AG09319 (cell line): ENCODE measurements at places on chromosomes 2 and 18.

DNA sequence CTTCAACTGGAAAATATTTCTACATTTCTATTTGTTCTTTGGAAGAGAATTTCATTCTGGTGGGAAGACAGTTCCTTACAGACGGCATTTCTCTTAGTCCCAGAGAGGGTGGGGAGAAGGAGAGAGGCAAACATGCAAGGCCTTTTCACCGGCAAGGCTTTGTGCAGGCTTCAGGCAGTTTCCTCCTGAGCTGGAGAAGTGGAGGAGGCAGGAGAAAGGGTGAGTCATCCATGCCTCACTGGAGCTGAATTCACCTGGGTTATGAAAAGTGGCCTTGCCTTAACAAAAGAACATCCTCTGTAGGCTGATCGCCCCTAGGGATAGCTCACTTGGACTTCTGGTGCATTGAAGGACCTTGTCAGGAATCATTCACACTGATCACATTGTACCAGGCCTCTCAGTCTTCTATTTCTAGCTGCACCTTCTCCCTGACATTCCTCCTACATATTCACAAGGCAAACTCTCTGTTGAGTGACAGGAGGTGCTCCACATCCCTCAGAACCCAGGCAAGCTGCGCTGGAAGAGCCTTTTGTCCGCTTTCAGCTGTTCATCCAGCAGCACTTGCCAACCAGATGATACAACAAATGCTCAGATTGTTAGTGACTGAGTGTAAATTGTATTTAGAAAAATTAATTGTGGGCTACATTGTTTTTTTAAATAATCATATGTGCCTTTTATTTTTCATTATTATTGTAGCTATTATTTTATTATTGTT, 796.1 kb downstream of the DCDC2C start:
- no peak for DNase-seq

GRCh38 chr2:65737452-65738011, 305.1 kb upstream of the SPRED2 start:
- no peak for DNase-seq

- no peak for DNase-seq
Observed at GRCh38 chr2:175838979-175839378, 163.1 kb downstream of the LNPK start.

DNA sequence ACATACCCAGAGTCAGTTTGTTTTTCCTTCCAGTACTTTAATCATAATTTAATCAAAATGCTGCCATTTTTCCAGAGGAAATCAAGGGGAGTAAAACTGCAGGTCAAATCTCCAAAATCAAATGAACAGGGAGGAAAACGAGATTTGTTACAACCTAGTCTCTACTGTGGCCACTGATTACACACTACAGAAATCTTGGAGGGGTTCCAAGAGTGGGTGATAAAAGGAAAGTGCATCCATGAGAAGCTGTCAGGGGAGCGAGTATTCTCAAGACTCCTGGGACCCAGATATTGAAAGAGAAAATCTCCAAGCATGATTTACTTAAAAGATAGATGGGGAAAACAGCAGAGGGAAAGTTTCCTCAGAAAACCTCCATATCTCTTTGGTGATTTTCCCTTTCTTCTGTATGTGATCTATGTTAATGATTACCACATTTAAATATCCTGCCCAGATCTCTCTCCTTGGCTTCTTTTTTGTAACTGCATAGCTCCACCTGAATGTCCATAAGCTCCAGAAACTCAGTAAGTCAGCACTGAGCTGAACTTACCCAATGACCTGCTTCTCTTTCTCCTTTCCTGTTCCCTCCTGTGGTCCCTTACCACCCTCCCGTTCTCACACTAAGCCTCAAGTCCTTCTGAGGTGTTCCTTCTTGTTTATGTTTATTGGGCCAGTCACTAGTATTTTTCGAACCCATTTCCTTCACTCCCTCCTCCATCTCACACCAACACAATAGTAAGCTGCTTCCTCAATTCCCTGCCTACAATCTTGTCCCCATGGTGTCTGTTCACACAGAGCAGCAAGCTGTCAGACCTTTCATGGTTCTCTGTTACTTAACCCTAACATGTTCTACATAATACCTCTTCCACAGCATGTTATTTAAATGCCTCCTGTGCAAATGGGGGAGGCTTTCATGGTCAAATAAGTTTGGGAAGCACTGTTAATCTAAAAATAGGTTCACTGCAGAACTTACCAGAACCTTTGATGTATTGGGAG, 73.9 kb upstream of the TWSG1 start:
- no peak for DNase-seq

DNA sequence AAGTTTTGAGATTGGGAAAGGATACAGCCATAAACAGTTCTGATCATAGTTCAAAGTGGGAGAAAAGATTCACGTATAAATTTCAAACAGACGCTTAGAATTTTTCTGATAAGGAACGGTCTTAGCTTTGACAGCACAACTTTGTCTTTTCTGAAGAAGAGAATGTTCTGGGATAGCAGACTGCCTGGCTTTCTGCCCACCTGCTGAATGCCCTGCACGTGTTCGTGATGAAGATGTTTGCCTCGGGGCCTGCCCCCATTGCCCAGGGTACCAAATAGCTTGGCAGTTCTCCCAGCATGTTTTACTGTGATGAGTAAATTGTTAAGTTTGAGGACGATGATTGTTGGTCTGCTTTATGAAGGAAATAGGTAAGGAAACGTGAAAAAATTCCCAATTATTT, 4.6 kb downstream of the MRPL33 start:
- DNase-seq: no peak

DNA sequence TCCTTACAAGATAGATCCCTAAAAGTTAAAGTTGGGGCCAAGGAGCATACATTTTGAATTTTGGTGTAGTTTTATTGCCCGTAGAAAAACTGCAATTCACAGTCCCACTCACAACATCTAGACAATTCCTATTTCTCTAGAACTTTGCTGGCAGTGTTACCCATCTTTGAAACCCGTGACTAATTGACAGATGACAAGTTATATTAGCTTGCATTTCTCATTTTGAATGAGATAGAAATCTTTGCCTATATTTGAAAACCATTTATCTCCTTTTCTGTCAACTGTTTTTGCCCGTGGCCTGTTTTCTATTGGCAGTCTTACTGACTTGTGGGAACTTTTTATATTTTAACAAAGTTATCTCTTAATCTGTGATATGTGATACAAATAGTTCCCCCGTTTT, 50.0 kb downstream of the OXER1 start:
- DNase-seq: no peak

- DNase-seq: no peak
Observed at GRCh38 chr18:551404-552061, 28.6 kb upstream of the CETN1 start.

DNA sequence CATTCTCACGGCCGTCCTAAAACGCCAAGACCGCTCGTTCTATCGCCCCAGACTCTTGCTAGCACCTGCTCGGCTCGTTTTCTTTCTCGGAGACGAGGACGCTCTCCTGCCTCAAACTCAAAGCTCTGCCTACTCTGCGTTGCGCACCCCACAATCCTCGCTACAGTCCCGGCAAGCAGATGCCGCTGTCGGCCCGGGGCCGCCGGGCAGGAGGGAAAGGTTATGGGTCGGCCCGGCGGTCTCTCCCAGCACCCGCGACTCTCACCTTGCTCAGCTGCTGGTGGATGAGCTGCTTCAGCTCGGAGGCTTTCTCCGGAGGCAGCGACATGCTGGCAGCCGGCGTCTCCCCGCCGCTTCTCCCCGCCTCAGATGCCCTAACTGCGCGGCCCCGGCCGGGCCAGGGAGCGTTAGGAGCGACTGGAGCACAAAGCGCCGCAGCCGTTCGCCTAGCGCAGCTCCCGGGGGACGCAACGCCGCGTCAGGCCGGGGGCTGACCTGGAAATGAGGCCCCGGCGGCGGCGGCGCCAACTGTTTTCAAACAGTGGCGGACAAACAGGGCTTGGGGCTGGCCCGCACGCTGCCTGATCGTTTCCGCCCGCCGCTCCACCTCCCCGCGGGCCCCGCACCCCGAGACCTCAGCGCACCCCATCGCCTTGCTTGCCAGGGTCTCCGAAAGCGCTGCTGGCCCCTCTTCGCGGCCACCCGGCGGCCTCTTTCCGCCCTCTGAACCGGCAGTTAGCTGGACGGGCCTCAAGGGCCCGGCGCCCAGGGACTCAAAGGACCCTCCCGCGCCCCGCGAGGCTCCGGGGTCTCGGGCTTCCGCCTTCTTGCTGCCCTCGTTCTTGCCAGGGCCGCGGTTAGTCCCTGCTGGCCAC, at the start of the genes CEP76 and PSMG2:
TSS of gene CEP76 (minus strand) at position 503 of the 875 bp plus-strand sequence. CDS start at position 328, 175 bp downstream.
TSS of gene PSMG2 (plus strand) at position 822 of the 875 bp plus-strand sequence. CDS start 66 bp downstream, outside the sequence.
- DNase-seq: peak; percentile 67

DNA sequence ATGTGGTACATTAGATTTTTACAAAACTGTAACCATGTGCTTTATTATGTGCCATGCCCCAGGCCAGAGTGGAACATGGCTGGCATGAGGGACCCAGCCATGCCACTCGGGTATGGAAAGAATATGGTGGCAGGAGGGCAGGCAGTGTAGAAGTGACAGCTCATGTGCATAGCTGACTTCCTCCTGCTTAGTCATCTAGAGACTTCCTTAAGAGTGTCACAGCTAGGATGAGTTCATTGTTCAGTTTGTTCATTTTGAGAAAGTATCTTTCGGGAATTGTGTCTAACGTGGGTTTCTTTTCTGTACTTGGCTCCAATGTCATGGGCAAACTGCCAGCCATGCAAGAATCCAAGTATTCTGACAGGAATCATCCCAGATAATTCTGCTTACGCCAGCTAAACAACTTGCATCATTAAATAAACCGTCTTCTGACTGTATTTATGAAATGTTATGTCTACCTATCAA, 94.3 kb upstream of the ITGB6 start:
- DNase-seq: peak; percentile 60

DNA sequence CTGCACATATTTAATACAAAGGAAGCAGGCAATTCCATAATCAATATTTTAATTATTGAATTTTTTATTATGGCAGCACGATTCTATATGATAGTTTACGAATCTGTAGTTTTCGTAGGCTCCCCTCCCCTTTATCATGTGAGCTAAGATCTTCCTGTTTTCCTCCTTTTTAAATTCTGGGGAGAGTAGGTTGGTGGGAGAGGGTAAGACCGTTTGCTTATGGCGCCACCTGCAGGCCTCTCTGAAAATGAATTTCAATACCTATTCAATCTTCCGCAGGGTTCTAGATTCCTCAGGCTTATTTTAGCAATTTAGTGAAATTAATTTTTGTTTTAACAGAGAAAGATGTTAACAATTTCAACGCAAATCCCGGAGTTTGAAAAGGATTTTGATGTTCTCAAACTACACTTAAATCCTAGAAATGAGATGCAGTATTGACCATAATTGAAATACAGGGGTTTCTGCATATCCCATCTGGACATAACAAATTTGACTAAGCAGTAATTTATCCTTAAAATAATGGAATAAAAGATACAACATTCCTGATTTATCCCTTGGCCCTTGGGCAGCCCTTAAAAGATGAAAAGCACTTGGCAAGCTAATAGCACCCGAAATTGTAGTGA, 12.8 kb upstream of the GBX2 start:
- DNase-seq: no peak

GRCh38 chr2:47893771-47894170, 12.5 kb downstream of the FBXO11 start:
- DNase-seq: no peak
